Hypothalamus (tissue), 51 donors: ENCODE measurements at places on chromosomes 11 and 22.

DNA sequence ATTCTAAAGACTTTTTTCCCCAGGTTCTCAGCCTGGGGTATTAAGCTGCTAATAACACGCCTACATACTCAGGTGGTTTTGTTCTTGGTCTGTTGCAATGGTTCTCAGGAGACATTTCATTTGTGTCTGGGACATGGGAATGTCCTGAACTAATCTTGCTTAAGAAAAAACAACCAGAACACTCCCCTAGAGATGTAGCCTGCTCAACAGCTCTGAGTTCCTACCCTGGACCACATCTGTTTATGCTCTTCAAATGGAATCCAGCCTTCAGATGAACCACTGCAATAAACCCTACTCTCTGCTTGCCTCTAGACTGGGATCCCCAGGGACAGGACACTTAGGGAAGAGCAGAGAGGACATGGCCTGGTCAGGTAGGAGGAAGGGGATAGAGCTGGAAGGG lies 29.9 kb downstream of the RELT start:
- no peak for DNase-seq

DNA sequence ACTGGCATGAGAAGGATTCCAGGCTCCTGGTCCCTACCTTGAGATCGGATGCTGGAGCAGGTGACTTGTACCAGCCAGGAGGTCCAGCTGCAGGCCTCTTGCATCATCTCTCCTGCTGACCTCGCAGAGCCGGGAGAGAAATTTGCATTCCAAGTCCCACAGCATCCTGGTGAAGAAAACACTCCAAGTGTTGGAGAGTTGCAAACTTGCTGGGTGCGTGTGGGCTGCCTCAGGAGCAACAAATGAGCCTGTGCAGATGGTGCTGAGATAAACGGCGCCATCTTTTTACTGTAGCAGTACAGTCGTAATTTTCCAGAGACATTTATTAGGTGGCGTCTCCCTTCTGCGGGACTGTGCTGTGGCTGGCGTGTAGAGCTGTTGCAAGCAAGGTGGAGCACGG lies 32.1 kb upstream of the ZBTB16 start:
- DNase-seq, result no peak

DNA sequence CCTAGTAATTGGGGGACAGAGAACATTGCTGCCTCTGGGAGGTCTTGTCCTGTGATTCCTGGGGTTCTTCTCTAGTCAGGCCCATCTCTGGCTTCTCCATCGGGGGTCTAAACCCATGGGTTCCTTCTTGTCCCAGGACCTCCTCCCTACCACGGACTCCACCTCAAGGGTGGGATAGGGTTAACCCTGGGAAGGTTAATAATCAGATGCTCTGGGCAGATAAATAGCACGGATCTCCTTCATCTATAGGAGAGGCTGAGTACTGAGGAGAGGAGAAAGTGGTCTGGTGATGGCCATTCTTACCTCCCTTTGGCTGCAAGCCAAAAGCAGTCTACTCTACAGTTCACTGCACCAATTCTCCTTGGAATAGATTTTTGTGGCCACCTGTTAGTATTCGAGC lies 10.5 kb downstream of the HEPHL1 start:
- DNase-seq, result no peak

DNA sequence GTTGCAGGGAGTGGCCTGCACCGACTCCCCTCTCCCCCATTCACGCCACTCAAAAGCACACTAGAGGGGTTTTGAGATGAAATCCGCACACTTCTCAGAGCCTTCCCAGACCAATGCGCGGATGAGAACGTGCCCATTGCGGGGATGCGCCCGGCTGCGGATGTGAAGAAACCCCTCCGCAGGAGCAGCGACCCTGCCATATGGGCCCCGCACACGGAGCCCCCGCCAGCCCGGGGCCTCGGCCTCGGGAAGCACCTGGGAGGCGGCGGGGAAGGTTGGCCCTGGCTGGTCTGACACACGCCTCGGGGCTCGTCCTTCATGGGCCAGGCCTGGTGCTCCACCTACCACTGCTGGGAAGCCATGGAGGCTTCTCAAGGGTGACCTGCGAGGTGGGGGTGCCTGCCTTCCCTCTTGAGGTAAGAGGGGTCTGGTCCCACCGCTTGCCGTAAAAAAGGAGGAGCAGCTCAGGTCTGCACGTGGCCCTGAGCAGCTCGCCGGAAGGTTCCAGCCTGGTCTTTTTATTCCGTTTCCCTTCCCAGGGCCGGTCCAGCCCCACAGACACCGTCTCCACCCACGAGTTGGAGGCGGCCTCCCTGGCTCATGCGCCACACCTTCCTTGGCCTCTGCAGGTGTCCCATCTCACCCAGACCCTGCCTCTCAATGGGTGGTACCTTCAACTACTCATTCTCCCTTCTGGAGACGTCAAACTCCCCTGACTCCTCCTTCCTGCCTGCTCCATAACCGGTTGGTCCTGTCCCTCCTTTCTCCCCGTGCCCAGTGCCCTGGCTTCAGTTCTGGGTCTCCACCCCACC lies 39.4 kb downstream of the TRMU start:
- no peak for DNase-seq

DNA sequence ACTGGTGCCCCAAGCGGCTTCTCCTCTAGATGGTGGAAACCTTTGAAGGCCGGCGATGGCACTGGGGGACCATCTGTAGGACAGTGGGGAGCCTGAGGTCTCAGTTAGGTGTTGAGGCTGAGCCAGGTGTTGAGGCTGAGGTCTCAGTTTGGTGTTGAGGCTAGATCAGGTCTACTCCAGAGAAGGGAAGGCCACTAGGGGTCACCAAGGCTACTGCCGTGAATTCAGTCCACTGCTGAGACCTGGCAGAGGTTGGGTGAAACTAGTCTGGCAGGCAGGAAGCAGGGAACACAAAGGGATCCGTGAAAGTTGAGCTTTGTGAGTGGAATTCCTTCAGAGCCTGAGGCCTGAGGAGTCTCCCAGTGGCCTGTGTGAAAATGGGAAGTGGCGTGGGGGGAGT lies 123.8 kb upstream of the FGF3 start:
- DNase-seq, result no peak

- no peak for DNase-seq
Observed at GRCh38 chr11:32161293-32161692, 70.4 kb downstream of the RCN1 start.

DNA sequence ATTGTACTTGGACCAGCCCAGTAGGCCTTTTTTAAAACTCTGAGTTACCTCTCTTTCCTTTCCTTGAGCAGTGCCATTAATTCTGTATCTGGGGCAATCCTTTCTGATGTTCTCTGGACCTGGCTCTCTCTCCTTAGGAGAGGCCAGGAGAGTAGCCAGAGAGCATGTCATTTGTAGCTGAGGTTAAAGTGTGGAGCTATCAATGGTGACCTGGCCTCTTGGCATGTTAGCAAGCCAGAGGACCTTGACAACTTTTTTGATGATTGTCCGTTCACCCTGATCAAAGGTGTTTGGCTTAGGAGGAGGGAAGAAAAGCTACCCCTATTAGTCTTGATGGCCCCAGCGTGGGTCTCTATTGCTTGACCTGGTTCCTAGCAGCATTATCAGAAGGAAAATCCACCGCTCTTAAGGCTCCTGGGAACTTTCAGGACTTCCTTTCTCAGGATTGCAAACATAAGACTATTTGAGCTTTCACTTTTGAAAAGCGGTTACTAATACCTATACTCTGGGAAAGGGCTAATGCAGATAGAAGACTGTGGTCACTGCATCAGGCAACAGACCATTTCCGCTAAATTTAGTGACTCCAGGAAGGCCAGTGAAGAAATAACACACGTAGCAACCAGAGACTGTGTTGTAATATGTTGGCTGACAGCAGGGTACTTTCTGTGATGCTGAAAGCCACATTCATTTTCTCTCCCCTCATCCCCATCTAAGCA lies 18.2 kb downstream of the LIMK2 start:
- no peak for DNase-seq

GRCh38 chr11:130047141-130047540 lies 22.6 kb upstream of the APLP2 start:
- DNase-seq, result no peak

GRCh38 chr22:50216684-50217520 lies 16.1 kb downstream of the SELENOO start:
- no peak for DNase-seq

DNA sequence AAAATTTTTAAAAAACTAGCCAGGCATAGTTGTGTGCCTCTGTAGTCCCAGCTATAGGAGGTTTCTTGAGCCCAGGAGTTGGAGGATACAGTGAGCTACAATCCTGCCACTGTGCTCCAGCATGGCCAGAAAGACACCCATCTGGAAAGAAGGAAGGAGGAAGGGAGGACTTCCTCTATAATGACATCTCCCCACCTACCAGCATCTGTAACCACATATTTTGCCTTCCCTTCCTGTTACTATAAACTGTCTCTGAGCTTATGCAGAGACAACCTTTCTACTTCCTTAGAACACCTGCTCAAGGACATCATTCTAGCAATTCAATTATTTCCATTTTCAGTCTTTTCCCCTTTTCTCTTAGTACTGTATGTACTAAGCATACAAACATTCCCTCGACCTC lies 2.2 kb upstream of the NUP160 start:
- DNase-seq, result no peak

DNA sequence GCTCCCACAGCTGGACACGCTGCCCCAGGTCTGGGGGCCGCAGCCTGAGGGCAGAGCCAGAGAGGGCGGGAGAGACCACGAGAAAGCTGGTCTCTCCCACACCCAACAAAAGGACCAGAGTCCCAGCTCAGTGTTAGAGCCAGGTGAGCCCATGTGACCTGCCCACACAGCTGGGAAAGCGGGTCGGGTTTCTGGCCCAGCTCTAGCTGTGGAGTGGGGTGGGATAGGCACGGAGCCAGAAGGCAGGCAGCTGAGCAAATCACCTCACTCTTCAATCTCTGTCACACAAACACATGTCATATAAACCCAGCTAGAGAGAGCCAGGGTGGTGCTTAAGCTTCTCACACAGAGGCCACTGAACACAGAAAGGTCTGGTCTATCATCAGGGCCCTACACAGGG lies 7.8 kb upstream of the EIF3D start:
- no peak for DNase-seq

DNA sequence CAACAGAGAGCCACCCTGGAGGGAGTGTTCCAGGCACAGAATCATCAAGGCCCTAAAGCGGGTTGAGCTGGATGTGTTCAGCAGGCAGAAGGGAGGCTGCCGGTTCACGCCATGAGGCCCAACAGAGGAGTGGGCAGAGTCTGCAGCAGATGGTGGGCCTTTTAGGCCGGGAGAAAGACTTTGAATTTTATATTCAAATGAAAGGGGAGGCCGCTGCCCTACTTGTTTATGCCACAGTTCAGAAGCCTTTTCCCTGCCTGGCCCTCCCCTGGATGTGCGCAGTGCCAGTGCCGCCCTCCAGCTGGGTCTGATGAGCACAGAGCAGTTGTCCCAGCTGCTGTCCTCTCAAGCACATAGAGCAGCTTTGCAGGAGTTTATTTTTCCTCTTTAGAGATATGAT lies 46.9 kb upstream of the TTC12 start:
- peak; percentile 14 for DNase-seq

- DNase-seq, result no peak
Observed at GRCh38 chr11:73671701-73672100, 25.3 kb downstream of the PLEKHB1 start.

- DNase-seq, result no peak
Observed at GRCh38 chr11:119872611-119873310, 143.8 kb upstream of the NECTIN1 start.

GRCh38 chr11:59271247-59271755 lies 58.6 kb upstream of the MPEG1 start:
- DNase-seq, result no peak

DNA sequence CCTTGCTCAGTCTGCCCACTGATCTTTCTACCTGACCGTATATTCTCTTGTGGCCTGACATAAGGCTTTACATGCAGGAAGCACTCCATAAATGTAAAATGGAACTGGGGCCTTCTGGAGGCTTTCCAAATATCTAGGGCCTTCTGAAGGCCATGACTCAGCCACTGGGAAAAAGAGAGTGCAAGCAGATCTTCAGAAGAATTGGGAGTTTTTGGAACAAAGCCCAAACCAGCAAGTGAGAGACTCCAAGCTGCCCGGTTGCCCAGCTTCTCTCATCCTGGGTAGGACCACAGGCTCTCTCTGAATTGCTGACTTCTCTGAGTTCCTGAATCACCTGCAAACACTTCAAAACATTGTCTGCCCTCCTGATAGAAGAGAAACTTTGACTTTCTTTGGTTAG lies 107.9 kb upstream of the BMAL1 start:
- no peak for DNase-seq

DNA sequence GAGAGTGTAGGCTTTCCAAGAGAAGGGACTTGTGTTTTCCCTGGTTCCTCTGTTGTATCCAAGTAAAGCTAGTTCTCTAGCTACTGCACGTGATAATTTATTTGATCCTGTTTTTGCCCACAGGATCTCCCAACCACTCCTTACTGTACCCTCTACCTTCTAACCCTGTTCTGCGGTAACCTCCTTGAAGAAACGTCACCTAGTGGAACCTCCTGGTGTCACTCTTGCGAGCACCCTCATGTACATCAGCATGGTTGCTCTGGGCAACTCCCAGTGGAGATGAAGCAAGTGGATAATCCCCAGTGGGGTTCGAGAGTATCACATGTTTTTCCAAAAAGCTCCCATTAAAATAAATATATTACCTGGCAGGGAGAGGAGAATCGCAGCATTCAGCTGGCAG lies 108.9 kb upstream of the CLMP start:
- no peak for DNase-seq

DNA sequence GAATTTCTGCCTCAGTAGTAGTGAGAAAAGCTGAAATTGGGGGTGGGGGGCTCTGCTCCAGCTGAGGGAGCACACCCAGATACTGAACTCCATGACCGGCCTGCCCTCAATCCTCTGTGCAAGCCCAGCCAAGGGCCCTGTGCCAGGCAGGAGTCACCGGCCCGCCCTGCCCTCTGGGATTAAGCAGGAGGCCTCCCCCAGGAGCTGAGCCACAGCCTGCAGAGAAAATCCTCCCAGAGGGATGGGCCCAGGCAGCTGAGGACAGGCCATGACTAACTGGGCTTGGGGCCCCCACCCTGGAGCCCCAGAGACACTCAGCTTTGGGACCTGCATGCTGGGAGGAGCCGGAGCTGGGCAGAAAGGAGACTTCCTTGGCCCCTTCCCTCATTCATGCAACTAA lies 48.8 kb downstream of the MN1 start:
- no peak for DNase-seq

DNA sequence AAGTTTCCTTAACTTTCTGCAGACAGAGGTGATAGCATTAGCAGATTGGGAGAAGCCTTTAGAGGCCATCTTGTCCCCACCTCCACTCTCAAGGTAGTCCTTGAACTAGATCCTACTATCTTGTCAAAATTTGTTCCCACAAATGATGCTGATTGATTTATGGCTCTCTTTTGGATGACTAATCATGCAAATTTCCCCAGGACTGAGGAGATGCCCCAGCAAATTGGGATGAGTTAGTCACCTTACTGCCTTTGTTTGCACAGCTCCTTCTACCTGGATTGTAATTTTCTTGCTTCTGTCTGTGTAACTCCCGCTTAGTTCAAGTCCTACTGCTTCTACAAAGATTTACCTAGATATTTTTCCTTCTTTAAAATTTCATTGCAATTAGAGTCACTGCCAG lies 391.4 kb upstream of the CADM1 start:
- DNase-seq, result no peak

- DNase-seq, result no peak
Observed at GRCh38 chr22:49506010-49506400, 321.7 kb downstream of the BRD1 start.

- DNase-seq, result no peak
Observed at GRCh38 chr11:16873289-16873688, 134.8 kb downstream of the C11orf58 start.
